ENCODE measurements at places on chromosomes 3 and 15.

DNA sequence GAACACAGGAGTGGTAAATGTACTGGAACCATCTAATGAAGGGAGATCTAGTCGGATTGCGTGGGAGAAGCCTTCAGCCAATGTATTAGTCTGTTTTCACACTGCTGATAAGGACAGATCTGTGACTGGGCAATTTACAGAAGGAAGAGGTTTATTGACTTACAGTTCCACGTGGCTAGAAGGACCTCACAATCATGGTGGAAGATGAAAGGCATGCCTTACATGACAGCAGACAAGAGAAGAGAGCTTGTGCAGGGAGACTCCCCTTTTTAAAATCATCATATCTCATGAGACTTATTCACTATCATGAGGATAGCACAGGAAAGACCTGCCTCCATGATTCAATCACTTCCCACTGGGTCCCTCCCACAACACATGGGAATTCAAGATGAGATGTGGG is 17.0 kb downstream of the HRG start:
- DNase-seq = no peak

DNA sequence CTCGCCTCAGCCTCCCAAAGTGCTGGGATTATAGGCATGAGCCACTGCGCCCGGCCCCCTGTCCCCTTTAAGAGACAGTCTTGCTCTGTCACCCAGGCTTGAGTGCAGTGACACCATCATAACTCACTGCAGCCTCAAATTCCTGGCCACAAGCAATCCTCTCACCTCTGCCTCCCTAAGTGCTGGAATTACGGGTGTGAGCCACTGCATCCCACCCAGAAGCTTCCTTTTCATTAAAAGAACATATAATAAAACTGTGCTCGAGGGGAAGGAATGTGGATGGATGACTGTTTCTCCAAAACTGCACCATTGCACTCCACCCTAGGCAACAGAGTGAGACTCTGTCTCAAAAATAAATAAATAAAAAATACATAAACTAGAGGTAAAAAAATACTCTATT is 70.1 kb downstream of the NCEH1 start:
- DNase-seq = no peak

DNA sequence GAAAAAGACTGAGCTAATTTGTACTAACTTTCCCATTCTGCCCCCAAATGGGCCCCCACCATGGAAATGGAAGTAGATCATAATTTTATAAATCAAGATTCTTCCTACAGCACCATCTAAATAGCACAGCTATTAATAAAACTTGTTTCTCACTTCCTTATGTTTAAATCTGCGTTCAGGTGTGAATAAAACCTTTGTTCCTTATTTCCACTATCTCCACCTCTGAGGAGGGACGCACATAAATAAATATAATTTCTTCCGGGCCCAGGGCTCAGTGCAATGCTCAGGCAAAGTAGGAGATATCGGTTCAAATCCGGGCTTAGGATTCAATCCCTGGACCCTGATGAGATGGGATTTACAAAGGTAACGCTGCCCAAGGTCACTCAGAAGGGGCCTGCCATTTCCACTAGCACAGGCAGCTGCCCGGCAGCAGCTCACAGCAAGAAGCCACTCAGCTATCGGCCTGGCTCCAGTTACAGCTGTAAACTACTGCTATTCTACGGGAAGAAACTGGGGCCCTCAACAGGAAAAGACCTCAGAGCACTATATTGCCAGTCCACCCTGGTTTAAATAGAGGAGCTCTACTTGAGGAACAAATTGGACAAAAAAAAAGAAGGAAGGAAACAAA is 52.5 kb downstream of the FOXP1 start:
- no peak for DNase-seq

DNA sequence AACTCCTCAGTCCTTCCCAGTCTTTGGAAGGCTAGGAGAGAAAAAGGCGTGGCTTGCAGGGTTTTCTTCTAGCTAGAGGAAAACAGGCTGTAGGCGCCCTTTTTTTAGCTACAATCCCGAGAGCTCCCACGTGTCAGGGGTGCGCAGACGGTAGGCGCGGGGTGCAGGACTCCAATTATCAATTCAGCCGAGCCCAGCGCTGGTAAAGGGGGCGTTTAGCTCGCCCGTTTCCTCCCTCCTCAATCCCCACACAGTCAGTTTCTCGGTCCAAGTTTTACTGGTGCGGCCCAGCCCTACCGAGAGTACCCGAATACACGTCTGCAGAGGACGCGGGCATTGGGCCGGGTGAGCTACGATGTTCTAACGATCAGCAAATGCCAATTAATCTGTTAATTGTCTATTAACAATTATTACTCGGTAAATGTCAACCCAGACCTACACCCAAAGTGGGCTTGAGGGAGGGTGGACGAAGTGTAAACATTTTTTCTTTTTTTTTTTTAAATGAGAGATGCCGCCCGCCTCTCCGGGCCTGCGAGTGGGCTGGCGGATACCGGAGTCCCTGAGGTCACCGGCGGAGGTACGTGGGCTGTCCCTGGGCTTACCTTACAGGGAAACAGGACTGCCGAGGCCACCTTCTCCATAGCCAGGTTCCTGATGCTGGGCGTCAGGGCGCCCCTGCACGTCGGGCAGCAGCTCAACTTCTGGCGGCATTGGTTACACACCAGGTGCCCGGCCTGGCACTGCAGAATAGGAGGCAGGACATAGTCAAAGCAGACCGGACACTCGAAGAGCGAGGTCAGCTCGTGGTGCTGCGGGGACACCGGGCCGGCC is 923 bp downstream of the SIAH2 start:
- no peak for DNase-seq

DNA sequence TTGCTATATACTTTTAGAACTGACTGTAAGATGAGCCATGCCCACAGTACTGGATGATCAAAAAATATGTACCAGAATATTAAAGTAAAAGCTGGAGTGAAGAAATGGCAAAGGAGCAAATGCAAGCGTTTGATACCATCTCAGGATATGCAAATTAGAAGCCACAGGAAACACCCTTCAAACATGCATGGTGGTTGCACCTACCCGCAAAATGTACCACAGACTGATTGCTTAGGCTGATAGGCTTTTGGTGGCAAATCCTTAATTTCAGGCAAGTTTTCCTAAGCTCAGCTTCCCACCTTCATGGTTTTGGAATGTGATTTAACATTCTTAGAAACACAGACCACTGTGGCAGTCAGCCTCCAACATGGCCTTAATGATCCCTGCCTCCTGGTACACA is 149.0 kb downstream of the PDZRN3 start:
- no peak for DNase-seq

- DNase-seq = no peak
Measured at GRCh38 chr3:144187531-144188210, 216.0 kb downstream of the DIPK2A start.

DNA sequence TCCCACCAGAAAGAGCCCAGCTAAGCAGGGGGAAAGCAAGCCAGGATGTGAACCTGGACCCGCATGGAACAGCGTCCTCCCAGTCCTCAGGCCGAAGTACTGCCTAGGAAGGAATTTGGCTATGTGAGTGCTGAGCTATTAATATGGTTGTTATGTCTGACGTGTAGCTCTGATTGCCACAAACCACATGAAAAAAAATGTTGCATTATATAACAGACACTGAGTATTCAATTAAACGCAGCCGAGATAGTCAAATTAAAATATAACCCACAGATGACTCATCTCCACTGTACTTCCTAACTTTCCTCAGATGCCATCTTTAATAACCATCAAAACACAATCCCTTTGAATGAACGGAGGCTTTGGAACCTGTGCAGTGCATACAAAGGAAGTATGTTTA is 111.1 kb downstream of the GABRB3 start:
- DNase-seq = no peak

DNA sequence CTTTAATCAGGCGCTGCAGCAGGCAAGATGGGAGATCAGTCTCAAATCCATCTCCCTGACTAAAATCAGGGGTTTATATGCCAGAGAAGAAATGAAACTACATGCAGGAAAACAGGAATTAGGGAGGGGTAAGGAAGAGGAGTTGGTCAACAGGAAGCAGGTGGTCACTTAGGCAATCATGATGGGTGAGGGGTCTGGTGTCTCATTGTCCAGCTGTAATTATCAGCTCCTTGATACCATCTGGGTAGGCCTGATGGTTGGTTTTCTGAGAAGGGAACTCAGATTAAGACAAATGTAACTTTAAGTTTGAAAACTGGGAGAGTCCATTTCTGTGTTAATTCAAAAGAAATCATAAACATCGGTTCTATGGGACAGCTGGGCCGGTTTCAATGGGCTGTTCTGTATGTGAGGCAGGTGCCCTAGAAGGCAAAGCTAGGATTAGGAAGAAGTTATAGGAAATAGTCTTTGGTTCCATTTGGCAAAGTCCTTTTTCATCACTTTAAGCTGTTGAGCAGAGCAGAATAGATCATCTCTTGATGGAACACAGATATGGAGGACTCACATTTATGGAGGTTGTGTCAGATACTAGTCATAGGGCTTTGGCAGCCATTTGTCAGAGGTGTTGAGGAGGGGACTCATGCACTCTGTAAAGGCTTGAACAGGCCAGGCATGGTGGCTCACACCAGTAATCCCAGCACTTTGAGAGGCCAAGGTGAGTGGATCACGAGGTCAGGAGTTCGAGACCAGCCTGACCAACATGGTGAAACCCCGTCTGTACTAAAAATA is 149.4 kb downstream of the VGLL4 start:
- no peak for DNase-seq

- DNase-seq = no peak
Measured at GRCh38 chr15:64634576-64635498, 140.6 kb downstream of the RBPMS2 start.

- peak; percentile 11 for DNase-seq
Measured at GRCh38 chr15:70722266-70723121, 40.9 kb downstream of the UACA start.

All from GM12891 (cell line).